ENCODE measurements at places on chromosomes 1 and 21.

DNA sequence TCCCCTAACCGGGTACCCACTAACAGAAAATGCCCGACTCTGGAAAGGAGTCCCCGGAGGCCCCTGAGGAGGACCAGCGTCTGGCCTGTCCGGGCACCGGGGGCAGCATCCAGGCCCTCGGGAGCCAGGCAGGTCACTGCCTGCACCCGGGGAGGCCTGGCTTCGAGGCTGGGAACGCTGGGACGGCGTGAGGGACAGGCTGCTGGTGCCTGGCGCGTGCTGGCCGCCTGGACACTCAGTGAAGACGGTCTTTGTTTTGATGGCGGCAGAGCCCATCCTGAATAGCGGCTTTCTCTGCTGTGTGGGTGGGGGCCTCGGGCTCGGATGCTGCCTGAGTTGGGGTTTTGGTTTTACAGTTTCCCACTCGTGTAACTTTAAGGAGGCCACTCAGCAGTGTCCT lies 37.6 kb downstream of the PRKCZ start:
- DNase-seq: no peak

DNA sequence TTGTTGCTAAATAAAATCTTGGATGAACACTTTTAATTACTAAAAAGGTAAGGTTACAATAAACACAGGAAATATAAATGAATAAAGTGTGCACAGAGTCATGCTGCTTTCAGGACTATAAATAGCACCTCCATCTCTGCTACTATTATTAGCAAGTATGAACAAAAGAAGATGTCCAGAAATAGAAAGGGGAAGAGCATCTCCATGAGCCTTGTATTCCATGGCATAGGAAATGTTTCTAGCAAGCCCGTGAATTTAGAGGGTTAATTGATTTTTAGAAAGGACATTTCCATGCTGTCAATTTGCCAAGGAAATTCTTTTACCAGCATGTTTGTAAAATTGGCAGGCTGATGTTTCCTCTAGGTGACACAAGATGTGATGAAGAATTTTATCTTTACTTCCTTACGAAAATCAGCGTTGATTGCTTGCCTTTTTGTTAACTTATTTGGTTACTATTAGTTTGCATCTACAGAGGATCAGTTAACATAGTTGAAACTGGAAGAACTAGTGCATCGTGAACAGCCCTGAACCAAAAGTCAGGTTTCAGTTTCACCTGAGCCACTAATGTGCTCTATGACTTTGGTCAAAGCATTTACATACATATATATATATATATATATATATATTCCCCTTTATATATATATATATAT lies 45.3 kb downstream of the NR5A2 start:
- DNase-seq: peak; percentile 26

- no peak for DNase-seq
Measured at GRCh38 chr1:77388661-77389060, 106.8 kb downstream of the AK5 start.

DNA sequence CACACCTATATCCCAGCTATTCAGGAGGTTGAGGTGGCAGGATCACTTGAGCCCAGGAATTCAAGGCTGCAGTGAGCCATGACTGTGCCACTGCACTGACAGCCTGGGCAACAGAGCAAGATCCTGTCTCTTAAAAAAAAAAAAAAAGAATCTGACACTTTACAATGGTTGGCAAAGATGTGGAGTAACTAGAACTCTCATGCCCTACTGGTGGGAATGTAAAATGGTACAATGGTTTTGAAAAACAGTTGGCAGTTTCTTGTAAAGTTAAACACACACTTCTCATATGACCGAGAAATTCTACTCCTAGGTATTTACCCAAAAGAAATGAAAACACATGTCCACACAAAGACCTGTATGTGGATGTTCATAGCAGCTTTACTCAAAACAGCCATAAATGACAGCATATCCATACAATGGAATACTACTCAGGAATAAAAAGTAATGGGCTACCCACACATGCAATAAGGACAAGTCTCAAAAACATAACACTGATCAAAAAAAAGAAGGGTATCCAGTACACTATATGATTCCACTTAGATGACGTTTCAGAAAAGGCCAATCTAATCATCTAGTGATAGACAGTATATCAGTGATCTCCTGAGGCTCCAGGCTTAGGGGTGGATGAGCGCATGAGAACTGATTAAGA lies 58.1 kb downstream of the HLCS start:
- DNase-seq: peak; percentile 51

GRCh38 chr21:29888437-29888836 lies 51.4 kb downstream of the GRIK1 start:
- DNase-seq: no peak

DNA sequence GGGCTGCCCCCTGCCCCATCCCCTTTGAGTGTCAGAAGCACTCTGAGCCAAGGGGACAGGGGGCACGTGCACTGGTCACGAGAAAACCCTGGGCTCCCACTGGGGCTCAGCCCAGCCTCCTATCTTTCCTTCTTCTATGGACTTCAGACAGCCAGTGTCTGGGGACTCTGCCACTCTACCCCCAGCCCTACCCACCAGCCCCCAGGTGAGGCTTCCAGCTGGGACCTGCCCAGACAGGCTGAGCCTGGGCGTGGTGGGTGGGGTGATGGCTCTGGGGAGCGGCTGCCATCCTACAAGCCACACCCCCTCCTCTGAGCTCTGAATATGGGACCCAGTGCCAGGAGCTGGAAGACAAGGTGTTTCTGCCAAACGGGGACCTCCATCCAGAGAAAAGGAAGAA lies 8.0 kb upstream of the SFN start:
- no peak for DNase-seq

DNA sequence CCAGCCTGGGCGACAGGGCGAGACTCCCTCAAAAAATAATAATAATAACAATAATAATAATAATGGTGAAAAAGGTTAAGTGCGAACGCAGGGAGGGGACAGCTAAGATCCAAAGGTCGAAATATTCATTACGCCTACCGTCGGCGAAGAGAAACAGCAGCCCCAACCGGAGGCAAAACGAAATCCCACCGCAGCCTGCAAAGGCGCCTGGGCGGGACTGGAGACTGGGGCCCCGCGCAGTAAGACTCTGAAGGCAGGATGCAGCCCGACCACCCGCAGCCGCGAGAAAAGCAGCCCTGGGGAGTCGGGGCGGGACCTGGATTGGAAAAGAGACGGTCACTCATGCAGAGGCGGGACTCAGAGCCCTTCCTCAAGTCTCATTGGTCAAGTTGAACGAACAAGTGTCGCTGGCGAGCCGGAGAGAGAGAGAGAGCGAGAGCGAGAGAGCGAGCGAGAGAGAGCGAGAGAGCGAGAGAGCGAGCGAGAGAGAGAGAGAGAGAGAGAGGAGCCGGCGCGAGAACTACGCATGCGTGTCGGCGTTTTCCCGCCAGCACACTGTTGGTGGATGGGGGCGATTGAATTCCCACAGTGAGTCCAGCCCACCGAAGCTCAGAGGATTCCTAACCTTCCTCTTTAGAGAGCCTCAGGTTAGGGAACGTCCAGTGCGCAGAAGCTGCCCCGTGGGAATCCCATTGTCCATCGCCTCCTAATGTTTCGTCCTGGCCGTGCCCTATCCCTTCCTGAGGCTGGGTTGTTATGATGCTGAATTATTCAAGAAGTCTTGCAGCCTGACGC lies 10.7 kb downstream of the ENTREP3 start:
- peak; percentile 96 for DNase-seq

- DNase-seq: no peak
Measured at GRCh38 chr1:203325418-203326091, 20.2 kb downstream of the BTG2 start.

GRCh38 chr1:26419494-26419893 lies 8.9 kb downstream of the LIN28A start:
- no peak for DNase-seq
